ENCODE measurements at places on chromosomes 7 and 10.

DNA sequence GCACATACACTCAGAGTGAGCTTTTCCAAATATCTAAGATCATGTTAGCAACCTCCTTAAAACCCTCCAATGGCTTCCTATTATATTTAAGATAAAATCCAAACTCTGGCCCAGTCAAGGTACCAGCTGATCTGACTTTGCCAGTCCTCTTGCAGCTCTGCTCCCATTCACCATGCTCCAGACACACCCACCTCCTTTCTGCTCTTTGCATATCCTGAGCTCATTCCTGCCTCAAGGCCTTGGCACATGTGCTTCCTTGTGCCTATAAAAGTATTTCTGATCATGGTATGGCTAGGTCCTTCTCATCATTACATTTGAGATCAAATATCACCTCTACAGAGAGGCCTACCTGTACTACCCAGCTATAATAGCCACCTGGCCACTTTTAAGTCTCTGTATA is 27.5 kb downstream of the XPNPEP1 start:
- DNase-seq, result no peak

DNA sequence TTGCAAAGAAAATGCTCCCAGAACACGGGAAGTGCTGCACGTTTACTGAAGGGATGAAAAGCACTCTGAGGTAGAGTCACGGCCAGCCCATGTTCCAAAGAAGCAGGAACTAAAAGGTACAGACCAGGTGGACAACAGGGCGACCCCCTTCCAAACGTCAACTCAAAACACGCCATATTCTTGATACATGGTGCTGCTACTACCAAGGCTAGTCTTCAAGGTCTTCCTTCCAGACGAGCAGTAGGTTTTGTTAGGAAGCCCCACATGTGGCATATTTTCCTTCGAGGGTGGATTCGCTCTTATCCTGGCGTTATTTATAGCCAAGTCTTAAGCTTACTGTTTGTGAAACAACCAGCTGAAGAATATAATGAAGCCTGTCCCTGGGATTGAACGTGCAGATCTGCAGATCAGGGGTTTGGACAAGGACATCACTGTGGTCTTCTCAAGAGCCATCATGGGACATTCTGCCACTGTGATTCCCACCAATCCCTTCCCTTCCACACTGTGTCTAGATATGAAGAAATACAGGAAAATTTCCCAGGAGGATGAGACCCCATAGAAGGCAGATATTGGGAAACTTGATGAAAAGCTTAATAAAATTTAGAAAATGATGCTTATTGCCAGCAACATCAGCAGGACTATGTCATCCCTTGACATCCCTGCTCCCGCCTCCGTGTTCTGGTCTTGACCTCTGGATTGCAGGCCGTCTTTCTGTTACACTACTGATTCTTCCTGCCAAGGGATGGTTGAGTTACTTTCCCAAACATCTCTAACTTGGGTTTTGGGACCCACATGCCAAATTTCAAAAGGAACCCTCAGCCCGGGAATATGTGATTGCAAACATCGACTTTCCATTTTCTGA is 734.4 kb downstream of the PARD3 start:
- no peak for DNase-seq

DNA sequence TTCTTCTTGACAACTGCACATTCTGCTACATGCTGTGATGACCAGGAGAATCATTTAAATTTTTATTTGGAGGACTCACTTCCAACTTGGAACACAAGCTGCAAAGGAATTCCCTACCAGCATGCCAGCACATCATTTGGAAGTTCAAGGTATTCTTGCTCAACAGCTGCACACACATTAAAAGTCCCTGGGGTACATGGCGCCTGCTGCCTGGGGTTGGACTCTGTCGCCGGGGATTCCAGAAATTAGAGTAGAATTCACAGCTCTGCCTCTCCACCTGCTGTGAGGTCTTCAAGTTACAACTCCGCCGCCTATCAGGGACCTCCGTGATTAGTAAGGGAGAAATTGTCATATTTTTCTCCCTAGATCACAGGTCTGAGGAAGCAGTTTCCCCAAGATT is 1.1 kb downstream of the ZNF32 start:
- DNase-seq, result no peak

DNA sequence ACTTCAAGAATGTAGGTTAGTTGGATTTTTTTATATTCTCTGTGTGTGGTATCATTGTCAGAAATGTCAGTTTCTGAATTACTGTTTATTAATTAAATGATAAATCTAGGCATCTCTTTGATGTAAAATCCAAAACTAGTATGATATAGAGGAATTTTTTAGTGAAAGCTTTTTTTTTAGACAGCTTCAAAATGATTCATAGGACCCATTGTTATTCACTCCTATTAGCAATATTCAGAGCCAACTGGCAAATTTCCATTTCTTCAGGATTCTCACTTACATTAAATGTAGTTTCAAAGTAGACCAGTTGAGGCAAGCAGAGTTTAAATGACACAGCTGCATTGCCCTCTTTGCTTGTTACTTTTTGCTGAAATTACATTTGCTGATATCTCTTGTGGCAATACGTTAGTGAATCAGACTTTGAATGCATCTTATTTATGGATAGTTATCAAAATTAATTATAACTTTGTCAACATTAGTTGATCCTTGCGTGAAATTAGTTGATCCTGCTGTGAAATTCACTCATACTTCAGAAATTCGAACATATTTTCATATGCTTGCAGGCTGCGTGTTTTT is 20.3 kb downstream of the ZNF277 start:
- no peak for DNase-seq

DNA sequence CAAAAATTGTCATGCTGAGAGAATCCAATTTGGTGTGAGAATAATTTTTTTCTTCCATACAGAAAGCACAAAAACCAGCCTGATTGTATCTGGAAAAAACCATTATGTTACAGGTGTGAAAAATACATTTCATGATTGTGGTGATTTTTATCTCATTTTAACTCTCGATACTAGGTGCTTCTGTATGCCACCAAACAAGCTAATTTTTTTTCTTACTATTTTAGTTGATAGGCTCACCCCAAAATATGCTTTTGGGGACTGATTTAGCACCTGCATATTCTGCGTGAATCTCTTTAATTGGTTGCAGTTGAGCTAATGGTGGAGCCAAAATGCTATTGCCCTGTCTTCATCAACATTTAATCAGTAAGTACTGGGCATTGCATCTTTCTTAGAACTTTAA is 1.9 kb downstream of the DMTF1 start:
- no peak for DNase-seq

- no peak for DNase-seq
Observed at GRCh38 chr10:16606421-16606820, 84.7 kb upstream of the C1QL3 start.

DNA sequence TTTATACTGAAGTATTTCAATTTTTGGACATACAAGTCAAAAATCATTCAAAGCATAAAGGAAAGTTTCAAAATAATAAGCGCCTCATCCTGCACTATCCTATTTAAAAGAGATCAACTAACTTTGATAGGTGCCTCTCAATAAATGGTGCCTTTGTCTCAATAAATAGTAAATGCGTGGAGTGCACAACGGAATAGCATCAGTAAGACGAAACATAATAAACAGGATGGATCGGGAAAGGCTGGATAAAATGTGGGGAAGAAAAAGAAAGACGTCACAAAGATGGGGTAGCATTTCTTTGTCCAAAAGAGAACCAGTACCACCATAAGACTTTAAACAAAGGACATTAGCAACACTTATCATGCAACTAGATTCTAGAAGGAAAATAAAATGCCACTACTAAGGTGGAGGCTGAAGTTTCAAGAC is 571 bp upstream of the PRKAR2B start:
- no peak for DNase-seq

DNA sequence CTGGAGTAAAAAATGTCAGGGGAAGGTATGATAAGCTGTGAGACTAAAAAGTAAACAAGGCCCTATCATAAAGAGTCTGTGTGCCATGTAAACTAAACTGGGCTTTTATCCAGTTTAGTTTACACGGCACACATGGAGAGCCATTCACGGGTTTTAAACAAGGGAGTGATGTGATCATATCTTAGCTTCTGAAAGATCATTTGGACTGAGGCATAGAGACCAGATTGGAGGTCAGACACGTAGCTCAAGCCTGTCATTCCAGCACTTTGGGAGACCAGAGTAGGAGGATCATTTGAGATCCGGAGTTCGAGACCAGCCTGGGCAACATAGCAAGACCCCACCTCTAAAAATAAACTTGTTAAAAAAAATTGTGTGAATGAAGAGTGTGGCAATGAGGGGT is 50.1 kb downstream of the SKIDA1 start:
- DNase-seq, result peak; percentile 13

GRCh38 chr10:105070952-105071351 is 429.9 kb downstream of the SORCS3 start:
- DNase-seq, result no peak

DNA sequence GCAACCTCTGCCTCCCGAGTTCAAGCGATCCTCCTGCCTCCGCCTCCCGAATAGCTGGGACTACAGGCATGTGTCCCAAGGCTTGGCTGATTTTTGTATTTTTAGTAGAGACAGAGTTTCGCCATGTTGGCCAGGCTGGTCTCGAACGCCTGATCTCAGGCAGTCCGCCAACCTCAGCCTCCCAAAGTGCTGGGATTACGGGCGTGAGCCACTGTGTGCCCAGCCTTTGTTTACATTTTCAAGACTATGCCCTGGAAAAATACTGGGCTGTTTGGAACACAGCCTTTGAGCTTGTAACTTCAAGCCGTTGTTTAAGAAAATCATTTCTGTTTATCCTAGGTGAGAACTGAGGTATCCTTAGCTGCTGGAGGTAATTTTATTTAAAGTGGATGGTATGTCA is 1.9 kb downstream of the ZKSCAN1 start:
- no peak for DNase-seq

GRCh38 chr10:67695555-67695954 is 440 bp downstream of the CTNNA3 start:
- DNase-seq, result no peak

- DNase-seq, result peak; percentile 16
Observed at GRCh38 chr7:56447864-56448693, 331.9 kb upstream of the NUPR2 start.

- DNase-seq, result no peak
Observed at GRCh38 chr10:73901261-73901660, 9.7 kb upstream of the PLAU start.

DNA sequence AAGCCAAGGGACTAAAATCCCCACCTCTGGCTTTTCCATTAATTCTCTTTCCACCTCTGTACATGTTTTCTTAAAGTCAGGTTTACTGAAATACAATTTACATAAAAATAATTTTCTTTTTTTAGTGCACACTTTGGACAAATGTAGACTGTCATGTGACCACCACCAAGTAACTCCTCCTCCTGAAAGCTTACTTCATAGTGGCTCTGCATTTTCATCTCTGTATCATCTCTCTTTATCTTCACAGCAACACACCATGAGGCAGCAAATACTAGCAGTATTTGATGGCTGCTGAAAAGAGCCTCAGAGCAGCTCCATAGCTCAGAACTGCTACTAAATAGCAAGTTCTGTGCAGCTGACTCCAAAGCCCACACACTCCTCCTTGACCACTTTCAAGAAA is 17.3 kb downstream of the WDFY4 start:
- DNase-seq, result no peak
